Kidney epithelial cell (primary cell): ENCODE measurements at places on chromosomes 5 and 9.

GRCh38 chr5:131622633-131623032 is 12.4 kb downstream of the RAPGEF6 start:
- no peak for DNase-seq

- DNase-seq: no peak
Measured at GRCh38 chr5:6434731-6435130, 13.9 kb upstream of the UBE2QL1 start.

GRCh38 chr5:1032551-1033027 is 24.0 kb downstream of the NKD2 start:
- DNase-seq: no peak

DNA sequence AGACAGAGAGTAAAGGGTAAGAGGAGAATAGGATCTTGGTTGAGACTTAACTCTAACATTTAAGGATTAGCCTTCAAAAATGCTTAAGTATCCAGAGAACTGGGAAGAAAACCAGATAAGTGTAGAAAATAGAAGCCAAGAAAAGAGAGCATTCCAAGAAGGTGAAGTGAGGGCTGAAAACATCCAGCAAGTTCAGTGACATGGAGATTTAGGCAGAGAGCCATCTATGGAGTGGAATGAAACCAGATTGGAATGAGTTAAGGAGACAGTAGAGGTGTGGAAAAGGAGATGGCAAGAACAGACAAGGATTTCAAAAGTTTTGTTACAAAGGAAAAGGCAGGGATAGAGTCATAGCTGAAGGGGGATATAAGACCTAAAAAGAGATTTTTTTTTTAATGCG is 188.1 kb downstream of the TRPM3 start:
- no peak for DNase-seq

DNA sequence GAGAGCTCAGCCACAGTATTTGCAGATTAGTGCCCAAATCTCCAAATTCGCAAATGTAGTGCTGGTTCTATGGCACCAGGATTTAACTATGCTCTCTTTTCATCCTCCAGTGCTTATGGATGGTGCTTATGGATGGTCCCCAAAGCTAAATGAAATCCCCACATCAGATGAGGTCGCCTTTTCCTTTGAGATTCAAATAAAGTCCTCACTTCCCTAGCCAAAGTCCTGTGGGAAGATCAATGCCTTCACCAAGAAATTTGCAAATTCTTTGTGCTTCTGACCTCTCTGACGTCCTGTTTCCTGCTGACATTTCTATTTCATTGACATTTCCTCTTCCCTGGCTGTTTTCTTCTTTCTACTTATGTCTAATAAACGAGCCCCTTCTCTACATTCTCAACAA is 1077.0 kb upstream of the C9orf72 start:
- no peak for DNase-seq

- no peak for DNase-seq
Measured at GRCh38 chr9:95229230-95229915, 88.1 kb downstream of the FANCC start.

GRCh38 chr5:8561224-8561840 is 692.4 kb downstream of the MTRR start:
- no peak for DNase-seq

DNA sequence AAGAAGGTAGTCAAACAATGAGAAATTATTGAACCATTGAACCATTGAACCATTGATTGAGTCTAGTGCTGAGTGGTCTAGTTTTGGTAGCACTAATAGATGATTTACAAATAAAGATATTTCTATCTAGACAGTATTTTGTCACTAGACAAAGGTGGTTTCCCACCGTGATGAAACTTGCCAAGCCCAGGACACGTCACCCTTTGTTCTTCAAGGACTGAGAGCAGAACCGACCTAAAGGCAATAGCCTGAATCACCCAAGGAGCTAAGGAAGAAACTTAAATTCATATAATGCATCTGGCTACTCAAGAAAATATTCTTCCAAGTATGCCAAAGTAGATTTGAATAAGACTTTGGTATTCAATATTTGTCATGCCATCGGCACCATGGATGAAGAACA is 103.3 kb downstream of the ESM1 start:
- no peak for DNase-seq

GRCh38 chr9:116935149-116935897 is 248.2 kb downstream of the TRIM32 start:
- DNase-seq: no peak

DNA sequence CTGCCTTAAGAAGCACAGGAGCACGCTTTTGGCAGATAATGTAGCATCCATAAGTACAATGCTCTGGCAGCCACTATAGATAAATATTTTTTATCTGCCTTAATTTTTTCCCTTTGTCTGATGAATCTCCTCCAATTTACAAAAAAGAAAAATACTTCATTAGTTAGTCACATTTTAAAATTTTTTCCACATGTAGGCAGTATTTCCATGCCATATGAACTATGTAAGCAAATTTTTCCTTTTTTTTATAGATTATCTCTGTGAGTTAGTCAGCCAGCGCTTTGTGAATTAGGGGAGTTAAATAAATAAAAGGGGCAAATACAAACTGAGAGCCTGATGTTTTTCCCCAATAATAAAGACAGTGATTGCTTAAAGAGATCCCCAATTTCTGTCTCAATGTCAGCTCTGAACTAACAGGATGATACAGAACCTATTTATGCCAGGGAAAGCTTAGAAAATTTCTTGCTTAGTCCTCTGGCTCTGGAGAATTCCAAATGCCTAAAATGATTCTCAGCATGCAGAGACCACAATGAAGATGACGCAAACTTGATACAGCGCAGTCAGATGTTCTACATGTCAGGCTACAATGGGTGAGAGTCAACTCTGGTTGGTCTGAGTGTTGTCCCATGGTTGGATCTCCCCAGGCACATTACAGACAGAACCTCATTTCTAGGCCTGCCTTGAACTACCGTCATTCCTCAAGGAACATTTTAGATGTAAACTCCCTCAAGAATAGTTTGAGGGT is 390.4 kb upstream of the CDH6 start:
- no peak for DNase-seq

DNA sequence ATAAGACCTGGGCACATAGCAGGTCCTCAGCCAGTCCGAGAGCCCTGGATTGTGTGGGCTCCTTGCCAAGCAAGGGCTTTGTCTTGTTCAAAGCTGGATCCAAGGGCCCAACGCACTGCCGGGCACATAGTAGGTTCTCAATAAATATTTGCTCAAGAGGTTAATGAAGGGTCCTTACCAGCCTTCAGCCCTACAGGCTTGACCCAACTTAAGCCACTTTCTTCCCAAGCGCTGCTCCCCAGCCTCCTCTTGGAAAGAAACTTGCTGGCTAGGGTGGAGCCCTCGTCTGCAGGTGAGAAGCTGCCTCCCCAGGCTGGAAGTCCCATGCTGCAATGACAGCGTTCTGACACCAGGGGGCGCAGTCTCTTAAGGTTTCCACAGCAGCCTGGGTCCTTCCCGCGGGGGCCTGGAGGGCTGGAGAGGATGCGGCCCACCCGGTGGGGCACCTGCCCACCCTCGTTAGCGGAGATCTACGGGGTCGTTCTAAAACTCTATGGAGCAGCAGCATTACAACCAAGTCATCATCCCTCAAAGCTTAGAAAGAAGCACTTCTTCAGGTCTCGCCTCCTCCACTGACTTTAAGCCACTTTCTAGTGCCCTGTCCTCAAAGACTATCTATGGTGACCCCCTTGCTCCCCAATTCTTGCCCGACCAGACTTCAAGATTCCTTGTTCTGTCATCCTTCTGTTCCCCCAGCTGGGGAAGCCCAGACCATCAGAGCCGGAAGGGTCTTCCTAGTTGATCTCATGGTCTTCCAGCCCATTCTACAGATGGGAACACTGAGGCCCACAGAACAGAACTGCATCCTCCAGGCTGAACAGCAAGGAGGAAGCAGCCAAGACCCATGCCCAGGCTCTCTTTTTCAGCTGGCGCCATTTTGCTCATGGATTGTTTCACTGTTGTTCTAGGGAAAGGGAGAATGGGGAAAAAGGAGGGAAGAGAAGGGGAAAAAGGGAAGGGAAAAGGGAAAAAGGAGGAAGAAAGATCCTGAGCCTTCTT is 115.4 kb downstream of the LHX2 start:
- DNase-seq: no peak

DNA sequence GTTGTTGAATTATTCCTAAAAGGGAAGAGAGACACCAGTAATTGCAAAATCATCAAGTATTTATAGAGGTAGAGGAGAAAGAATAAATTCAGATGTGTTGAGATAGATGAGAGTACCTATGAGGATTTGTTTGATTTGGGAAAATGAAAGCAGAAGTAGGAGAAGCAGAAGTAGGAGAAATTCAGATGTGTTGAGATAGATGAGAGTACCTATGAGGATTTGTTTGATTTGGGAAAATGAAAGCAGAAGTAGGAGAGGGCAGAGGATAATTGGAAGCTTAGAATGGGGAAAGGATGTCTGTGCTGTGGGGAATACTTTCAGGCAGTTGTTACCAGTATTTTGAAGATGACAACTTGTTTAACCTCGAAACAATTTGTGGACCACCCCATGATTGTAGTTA is 35.1 kb upstream of the ZCCHC7 start:
- DNase-seq: no peak

DNA sequence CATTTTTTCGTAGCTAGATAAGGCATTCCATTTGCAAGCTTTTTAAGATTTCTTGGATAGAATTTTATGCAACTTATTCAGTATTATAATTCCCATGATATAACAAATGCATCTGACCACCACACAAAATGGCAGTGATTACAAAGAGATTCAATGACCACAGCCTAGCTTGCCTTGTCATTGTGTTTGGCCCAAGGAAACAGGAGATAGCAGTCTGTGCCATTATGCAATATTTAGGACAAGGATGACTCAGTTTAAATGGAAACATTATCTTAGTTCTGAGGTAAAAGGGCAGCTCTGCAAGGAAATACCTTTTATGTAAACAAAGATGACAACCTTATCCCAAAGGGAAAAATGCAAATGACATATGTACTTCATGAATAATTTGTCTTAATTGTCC is 89.8 kb downstream of the NUDT12 start:
- DNase-seq: no peak

GRCh38 chr5:76475936-76476335 is 72.9 kb downstream of the IQGAP2 start:
- DNase-seq: no peak

DNA sequence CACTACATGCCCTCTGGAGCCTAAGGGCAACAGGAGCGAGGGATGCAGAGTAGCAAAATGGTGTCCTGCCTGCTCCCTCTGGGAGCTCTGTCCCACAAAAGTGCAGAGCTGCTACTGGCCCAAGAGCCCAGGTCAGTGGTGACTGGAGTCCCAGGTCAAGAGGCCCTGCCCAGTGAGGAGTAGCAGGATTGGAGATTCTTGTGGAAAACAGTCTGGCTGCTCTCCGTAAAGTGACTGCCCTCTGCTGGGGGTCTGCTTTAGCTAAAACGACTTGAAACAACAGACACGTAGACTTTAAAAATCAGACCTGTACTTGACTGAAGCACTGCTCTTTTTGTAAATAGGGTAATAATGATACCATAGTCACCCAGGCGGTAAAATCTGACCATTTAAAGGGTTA is 917.0 kb downstream of the MAT2B start:
- no peak for DNase-seq

- no peak for DNase-seq
Measured at GRCh38 chr5:10534561-10535530, 29.0 kb upstream of the ANKRD33B start.

DNA sequence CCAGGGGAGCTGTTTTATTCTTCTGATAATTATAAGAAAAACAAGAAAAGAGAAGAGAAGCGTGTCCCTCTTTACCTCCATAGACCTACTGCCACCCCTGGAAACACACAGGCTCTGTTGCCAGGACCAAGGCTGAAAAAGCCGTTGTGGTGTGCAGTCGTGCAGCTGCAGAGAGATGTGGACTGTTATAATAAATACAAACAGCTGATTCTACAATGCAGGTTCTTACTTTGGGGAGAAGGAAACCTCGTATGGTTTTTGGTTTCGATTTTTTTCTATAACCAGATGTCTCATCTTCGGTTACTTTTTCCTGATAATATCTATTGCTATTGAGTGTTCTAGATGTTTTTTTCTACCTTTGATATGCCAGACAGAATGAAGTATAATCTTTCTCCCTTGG is 28.1 kb downstream of the FYB1 start:
- DNase-seq: no peak

DNA sequence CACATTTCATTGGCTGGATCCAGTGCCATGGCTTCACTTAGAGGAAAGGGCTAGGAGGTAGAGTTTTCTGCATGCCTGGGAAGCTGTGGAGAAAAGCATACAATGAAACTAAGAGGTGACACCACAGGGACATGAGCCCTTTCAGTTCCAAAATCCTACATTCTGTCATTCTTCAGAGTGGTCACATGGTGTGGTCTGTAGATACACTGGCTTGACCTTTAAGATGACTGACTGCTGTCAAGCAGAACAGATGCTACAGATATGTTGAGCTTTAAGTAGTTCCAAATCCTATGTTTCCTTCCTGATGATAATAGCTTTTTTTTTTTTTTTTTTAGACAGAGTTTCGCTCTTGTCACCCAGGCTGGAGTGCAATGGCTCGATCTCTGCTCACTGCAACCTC is 26.2 kb downstream of the DMRT3 start:
- DNase-seq: no peak

DNA sequence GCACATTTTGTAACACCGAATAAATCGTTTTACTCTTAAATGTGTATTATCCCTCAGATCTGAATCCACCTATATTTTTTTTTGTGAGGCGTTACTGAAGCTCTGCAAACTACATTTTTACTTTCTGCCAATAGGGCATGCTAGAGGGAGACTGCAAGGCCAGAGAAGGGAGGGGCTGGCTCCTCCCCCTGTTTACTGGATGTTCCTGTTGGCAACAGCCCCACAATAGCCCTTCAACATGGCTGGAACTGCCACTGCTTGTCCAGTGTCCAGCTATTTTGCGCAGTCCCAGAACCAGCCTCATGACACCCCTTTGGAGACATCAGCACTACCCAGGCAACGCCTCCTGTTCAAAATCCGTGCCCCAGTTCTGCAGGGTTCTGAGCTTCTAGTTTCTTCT is 85.4 kb upstream of the MIER3 start:
- DNase-seq: no peak

DNA sequence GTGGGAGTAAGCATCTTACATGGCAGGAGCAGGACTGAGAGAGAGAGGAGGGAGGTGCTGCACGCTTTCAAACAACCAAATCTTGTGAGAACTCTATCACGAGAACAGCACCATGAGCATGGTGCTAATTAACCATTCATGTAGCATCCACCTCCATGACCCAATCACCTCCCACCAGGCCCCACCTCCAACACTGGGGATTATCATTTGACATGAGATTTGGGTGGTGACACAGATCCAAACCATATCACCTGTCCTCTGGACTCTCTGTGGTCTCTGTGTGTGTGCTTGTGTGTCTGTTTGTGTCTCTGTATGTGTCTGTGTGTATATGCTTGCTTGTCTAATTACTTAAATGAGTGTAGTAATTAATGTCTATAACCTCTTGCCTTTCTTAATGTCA is 31.1 kb downstream of the SEC61B start:
- DNase-seq: no peak

- no peak for DNase-seq
Measured at GRCh38 chr5:135040333-135041144, 6.5 kb upstream of the PITX1 start.

GRCh38 chr5:91535499-91535898 is 152.4 kb upstream of the ARRDC3 start:
- no peak for DNase-seq
